Activated T-cell treated with anti-CD3 and anti-CD28 coated beads, Interleukin-2, amount 50 U/mL, for 48 hours (primary cell): ENCODE measurements at places on chromosomes 7 and 10.

DNA sequence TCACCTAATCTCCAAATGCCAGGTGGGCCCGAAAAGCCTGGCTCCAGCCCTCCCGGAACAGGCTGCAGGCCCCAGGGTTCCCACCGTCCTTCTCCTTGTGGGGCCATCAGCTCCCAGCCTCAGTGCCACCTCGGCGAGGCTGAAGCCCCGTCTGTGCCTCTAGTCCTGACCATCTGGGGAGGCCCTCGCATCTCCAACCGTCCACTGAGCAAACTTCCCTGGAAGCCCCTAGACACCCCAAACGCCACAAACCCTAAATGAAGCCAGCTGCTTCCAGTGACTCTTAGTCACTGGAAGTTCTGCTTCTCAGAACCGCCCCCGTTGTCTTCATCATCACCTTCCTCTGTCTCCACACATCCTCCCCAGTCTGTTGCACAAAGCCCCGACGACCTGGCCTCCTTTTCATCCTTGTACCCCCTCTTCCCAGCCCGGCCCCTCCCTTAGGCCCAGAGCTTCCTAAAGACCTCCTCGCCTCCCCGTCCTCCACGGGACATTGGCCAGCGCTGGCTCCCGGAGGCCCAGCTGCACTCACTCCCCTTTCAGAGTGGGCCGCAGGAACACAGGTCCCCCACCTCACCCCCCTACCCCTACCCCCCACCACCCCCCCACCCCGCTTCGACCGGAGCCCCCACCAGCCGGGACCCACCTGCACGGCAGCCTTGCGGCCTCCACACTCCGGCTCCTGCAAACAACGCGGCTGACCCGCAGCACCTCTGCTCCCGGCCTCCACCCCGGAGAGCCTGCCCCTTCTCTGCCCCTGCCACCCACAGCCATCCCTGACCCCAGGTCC lies 1.1 kb upstream of the DIP2C start:
- no peak for DNase-seq

- no peak for DNase-seq
Observed at GRCh38 chr7:2076649-2077064, 156.1 kb downstream of the MAD1L1 start.

- DNase-seq: no peak
Observed at GRCh38 chr7:84122582-84123360, 71.8 kb downstream of the SEMA3A start.

DNA sequence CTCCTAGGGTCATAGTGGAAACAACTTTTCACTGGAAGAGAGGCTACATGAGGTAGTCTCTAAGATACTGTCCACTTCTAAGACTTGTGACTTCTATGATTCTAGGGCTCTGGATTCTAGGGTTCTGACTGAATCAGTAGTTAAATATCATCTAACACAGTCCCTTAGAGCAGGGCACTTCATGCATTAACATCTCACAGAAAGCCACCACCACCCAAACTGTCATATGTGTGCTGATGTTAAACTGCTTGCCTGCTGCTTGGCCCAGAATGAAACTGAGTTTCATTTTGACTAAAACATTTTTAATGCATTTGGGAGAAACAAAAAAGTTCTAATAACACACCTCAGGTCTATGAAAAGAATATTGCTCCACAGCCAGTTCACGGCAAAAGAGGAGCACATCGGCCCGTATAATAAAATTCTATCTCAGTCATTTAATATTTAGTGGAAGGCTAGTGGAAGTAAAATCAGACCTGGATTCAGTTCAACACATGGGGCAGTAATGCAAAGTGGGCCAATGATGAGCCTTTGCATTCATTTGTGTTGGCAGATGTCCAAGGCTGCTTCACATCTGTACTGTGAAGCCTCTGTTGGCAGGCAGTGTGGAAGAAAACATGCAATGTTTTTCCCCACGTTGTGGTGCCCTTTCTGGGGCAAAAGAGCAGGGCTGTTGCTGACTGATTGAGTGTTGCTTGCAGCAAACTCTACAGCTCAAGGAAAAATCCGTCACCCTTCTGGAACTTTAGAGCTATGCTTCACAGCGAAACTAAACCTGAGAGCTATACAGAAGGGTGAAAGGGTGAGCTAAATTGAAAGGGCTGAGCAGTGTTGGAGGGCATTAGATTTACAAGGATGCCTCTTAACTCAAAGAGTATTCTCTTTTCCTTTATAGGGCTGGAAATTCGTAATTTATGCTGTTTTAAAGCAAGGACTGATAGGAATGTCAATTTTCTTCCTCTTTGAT lies 33.5 kb upstream of the AUTS2 start:
- DNase-seq: no peak

GRCh38 chr7:32428546-32428945 lies 61.6 kb downstream of the LSM5 start:
- DNase-seq: no peak

DNA sequence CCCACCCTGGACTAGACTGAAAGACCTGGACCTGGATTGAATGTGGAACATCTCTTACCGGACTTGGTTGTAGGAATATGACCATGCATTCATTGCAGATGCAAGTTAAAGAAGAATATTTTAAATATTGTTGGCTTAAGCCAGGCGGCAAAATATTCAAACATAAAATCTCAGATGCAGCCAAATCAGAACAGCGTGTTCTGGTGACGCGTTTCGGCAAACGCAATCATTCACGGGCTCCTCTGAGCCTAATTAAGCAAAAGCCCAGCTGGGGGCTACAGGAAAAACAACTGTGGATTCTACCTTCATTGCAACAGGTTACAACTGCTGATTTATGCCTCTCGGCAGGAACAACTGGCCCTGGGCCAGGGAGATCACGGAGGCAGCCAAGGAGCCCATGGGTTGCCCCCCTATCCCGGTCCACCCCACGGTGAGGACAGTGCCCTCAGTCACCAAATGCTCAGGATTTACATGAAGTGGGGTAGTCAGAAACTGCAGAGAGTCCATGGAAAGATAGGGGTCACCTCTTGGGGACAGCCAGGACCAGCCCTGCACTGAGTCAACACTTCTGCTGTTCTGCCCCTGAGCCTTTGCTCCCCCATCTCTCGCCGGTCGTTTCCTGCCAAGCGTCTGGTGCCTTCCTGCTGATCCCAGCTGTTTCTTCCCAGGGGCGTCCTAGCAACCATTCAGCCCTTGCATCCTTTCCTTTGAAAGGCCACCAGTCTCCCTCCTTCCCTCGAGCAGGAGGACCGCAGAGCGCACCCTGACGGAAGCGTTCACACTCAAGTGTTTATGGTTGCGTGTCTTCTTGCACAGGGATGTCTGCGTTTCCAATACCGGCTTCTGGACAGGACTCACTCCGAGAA lies 64.4 kb upstream of the SFMBT2 start:
- no peak for DNase-seq

GRCh38 chr7:126635545-126635944 lies 617.2 kb downstream of the GRM8 start:
- no peak for DNase-seq

GRCh38 chr7:105020926-105021325 lies 6.9 kb downstream of the KMT2E start:
- DNase-seq: no peak

GRCh38 chr7:102849538-102849937 lies 63.3 kb upstream of the LRRC17 start:
- DNase-seq: no peak

DNA sequence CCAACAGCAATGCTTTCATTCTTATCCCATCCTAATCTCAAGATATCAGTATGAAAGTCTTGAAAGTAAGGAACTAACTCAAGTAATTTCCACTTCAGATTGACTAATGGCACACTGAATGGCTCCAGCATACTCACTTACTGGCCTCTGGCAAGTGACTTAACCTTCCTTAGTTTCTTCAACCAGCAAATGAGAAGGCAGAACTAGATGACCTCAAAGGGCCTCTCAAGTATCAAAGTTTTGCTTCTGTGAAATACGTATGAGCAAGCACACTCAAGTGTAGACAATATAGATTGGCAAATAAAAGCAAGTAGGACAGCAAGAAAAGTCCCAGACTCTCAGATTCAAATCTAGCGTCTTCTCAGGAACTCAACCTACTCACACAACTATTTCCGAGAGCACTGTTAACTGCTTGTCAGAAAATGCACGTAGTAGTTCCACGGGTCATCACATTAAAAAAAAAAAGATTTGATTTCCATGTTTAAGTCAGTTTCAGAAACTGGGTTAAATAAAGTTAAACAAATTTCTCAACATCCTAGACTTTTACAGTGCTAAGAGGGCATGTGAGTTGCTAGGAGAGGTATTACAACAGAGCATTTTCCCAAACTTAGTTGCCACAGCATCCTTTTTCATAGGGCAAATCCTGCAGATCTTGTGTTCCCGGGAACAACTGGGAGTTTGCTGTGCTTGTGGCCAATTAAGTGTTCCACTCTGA lies 276.9 kb upstream of the KLF14 start:
- peak; percentile 24 for DNase-seq

DNA sequence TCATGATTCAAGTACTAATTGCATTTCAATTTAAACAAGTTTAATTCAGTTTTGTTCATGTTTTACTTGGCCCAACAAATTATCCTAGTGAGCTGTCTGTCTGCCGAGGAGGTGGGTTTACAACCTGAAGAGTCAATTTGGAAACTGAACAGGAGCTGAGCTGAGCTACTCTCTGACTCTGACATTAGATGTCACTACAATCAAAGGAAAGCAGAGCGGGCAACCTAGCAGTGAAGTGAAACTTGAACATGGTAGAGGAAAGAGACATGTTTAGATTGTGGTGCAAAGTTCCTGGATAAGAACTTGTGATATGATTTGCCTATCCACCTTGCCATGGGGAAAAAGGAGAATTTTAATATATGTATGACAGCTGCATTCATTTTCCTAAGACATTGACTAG lies 9.6 kb upstream of the AGR3 start:
- DNase-seq: no peak

DNA sequence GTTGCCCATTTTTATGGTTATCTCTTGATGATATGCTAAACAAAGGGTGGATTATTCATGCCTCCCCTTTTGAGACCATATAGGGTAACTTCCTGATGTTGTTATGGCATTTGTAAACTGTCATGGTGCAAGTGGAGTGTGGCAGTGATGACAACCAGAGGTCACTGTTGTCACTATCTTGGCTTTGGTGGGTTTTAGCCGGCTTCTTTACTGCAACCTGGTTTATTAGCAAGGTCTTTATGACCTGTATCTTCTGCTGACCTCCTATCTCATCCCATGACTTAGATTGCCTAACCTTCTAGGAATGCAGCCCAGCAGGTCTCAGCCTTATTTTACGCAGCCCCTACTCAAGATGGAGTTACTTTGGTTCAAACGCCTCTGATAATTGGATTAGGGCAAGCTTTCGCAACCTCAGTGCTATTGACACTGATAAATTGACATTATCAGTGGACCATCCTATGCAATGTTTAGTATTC lies 36.9 kb downstream of the BAG3 start:
- no peak for DNase-seq

DNA sequence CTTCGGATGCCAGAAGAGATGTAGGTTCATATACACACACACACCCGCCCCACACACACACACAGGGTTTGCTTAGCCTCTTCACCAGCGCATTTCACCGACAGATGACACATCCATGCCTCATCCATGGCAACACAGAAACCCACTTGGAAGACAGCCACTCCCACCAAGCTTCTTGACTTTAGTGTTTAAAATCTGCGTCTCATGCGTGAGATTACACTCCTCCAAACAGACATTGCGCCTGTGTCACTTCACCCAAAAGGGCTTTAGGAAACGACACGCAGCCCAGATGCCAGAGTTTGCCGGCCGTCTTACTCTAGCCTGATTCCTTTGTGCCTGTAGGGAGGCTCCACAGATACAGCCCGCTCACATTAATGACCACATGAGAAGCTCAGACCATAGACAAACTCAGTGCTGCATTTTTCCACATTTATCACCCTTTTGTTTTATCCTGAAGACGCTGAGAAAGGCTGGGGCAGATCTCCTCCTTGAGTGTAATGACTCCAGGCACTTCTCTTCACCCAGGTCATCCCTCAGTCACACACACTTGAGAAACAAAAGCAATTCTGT lies 73.8 kb downstream of the DIP2C start:
- DNase-seq: no peak

- DNase-seq: no peak
Observed at GRCh38 chr10:125076891-125077541, 83.3 kb downstream of the CTBP2 start.

DNA sequence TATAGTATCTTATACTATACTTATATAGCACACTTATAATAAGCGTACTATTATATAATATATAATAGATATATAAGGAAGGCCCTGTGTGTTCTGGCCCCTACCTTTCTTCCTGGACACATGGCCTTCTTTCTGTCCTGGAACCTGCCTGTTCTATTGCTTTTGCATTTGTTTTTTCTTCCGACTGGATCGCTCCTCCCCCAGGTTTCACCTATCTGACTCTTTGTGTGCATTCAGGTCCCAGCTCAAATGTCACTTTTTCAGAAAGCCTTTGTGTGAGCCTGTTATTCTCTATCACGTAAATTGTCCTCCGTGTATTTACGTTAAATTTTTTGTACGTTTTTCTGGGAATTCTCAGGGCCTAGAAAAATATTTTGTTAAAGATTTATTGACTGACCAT lies 2.9 kb upstream of the TRIM8 start:
- DNase-seq: no peak
